NCI-H748 treated with DMSO at 0.1 percent for 48 hours (cell line): ENCODE measurements at places on chromosomes 12 and 14.

DNA sequence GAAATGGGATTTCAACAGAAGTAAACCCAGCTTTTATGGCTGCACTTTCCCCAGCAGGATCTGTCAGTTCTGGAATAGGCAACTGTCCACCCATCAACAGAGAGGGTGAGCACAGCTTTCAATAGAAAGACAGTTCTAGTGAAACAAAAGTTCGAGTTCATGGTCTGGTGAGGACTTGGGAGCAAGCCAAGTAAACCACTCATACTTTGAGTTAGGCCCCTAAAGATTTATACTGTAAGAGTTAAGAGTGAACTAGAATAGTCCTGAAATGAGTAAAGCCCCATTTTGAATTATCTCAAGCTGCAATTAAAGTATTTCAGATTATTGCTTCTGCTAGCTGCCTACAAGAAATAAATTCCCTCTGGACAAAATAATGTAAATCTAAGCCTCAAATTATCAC is 82.6 kb downstream of the METTL25 start:
- no peak for DNase-seq

GRCh38 chr12:43333644-43334043 is 218.4 kb downstream of the ADAMTS20 start:
- DNase-seq: no peak

GRCh38 chr12:9960590-9960989 is 10.6 kb upstream of the CLEC12A start:
- DNase-seq: no peak

DNA sequence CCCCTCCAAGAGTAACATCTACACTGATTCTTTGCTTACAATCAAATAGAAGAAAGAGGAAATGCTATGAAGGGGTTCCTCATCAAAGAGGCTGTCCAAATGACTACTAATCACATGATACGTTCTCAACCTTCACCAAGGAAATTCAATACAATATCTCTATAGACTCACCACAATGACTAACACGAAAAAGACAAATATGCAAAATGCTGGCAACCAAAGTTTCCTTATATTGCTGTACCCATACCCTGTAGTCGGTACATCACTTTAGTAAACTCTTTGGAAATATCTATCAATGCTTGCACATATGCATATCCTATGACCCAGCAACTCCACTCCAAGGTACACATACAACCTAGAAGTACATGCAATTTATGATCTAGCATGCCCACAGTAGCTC is 1296.6 kb downstream of the AACS start:
- DNase-seq: no peak

GRCh38 chr12:50055831-50056638 is 1.4 kb upstream of the ASIC1 start:
- no peak for DNase-seq

- DNase-seq: no peak
Observed at GRCh38 chr12:103493199-103493598, 2.6 kb downstream of the C12orf42 start.

DNA sequence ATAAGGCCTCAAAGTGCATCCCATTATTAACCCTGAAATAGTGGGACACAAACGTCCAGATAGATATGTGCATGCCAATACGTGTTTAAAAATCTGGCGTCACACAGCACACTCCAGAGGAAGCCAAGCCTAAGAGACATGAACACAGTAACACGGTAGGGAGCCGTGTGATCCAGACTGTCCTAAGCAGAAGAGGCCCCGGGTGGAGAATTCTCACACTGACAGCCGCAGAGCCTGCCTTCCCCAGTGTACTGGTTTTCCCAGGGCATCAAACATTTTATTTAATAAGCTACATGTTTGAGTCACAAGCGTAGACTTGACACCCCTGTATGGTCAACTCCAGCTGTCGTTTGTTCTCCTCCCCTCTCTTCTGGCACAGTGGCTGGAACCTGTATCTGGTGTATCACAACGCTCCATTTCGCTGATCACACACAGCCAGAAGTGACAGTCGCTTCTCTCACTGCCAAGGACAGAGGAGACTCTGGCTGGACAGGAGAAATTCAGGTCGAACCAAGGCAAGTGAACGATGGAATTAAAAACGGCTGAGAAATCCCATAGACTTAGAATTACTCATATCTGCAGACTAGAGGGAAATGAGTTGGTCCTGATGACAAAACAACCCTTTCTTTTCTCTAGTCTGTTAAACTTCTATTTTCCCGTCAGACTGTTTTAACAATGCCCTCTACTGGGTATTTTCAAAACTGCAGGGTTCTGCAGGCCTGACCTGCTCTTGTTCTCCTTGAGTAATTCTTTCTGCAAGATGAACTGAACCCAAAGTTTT is 359.9 kb downstream of the RGS6 start:
- DNase-seq: peak; percentile 31

DNA sequence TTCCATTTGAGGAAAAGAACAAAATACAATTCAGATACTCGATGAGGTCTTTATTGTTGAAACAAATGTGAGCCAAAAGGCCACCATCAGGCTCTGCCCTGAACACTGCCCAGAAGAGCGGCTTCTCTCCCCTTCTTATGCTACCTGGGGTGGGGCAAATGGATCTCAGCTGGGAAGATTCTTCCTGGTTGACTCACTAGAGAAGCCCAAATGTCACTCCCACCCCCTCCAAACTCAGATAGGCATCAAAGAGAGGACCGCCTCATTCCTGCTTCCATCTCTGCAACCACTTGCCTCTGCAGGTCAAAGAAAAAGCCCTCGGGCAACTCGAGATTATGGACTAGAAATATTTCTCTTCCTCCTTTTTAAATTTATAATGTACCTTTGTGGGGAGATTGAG is 55.8 kb downstream of the TBX3 start:
- no peak for DNase-seq

DNA sequence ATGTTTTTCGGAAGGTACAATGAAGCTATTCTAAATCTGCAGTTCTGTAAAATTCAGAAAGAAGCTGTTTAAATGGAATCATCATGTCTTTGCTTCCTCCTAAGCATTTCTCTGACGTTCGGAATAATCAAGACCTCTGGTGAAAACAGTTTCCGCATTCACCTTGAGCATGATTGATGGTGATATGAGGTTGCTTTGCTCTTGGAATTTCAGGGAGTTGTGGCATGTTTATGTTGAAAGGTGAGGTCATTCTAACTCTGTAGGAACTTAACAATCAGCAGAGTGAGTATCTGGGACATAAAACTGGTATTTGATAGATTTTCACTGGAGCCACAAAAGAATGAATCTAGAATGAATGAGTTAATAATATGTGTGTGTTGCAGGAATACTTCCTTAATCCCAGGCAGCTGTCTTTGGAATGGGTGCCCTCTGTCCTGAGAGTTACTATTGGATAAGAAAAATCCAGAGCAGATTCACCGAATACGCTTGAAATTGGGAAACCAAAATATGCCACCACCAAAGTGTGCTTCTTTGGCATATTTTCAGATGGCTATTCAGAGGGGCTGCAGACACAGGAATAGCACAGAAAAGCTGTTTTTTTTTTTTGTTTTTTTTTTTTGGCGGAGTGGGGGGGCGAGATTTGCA is 599.1 kb downstream of the CCER1 start:
- DNase-seq: no peak

DNA sequence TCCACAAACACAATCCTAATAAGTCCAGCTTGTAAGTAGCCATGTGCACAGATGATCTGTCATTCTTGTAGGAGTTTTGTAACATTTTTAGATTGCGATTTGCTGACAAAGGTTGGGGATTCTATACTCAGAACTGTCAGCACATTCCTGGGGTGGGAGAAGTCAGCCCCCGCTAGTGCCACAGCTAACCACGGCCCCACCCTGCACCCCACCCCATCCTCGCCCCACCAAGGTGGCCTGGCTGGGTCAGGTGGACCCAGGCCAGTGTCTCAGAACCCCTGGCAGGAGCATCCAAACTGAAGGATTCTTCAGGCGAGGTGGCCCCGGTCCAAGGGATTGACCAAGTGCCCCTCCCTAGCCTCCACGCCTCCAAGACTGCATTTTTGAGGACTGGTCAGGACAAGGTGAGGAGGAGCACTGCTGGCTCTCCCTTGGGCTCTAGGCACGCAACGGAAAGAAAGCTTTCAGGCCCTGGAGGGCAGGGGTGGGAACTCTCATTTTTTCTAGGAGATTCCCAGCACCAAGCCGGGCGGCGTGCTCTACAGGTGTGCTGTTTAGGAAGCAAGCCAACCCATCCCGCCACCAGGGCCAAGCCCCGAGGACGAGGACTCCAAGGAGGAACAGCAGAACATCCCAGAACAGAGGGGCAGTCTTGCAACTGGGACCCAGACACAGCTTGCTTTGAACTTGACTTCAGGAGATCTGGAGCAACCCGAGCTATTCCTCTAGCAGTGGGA is 172.8 kb downstream of the BCL11B start:
- no peak for DNase-seq

DNA sequence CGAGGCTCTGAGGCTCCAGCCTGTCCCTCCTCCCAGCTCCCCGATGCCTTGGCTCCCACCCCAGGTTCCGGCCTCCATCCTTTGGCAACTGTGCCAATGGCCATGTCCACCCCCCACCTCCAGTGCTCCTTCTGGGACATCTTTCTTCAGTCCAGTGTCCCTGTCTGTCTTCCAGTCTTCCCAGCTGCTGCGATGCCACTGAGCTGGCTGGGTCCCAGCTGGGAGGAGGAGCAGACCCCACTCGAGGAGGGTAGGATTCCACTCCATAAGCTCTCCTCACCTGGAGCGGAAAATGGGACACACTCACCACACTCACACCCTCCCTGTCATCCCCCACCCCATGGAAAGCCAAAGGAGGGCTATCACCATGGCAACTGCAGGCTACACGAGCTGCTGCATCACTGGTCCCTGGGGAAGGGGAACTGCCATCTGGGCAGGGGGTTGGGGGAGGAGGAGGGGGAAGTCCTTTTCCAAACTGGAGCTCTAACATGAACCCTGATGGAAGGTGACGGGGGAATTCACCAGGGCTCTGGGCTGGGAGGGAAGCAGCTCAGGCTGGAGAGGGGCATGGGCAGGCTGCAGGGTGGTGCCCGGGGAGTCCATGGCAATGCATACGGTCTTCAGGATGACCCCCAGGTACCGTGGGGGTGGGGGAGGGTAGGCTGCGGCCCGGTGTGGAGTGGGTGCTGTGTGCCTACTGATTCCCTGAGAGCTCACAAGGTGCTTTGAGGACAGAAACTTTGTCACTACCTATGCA is 94.3 kb downstream of the LRRC74A start:
- peak; percentile 64 for DNase-seq

GRCh38 chr12:43973993-43974392 is 138.1 kb downstream of the TMEM117 start:
- DNase-seq: no peak
